NCI-H2171 (cell line): ENCODE measurements at places on chromosomes 11 and 22.

DNA sequence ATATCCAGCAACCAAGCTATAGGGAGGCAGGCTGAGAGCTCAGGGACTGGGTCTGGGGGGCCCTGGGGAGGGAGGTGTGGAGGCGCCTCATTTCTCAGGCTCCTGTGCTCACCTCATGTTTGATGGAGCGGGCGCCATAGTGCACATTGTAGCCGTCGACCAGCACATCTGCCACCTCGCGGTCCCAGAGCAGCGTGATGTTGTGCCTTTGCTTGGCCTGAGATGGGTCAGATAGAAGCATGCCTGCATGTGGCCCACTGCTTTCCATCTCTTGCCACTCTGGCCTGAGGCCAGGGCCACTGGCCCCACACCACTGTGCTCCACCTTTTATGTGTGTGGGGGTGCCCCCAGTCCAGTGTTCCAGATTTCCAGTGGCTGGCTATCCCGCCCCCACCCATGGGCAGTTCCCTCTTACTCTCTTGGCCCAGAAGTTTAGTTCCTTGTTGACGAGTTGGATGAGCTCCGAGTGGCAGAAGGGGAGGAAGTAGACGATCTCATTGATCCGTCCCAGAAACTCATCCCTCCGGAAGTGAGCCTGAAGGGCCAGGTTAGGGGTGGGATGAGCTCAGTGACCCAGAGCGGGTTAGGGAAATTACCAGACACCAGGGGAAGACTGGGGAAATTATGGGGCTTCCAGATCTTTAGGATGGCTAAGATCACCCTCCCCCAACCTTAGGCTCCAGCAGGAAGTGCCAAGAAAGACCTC lies 50.1 kb upstream of the PHOX2A start:
- no peak for DNase-seq

- DNase-seq, result peak; percentile 98
Observed at GRCh38 chr11:66408488-66409214, 12.2 kb upstream of the NPAS4 start.

GRCh38 chr11:113474362-113475159 lies 637 bp downstream of the DRD2 start:
- DNase-seq, result no peak

DNA sequence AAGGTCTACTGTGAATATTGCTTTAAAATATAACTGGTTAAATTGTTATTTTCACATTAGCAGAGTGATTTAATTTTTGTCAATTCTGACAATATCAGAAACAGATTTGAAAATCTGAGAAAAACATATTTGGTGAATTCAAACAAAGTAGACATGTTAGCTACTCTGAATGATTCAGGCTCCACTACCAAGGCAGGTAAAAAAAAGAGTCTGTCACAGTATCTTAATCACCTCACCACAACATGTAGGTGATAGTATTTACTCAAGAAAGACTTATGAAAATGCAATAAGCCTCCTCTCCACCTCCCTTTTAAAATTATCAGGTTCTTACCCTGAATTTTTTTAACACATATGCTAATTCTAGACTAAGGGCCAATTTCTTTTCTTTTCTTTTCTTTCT lies 42.6 kb downstream of the DDI1 start:
- no peak for DNase-seq

GRCh38 chr11:126583101-126583500 lies 227.6 kb downstream of the ST3GAL4 start:
- DNase-seq, result no peak

DNA sequence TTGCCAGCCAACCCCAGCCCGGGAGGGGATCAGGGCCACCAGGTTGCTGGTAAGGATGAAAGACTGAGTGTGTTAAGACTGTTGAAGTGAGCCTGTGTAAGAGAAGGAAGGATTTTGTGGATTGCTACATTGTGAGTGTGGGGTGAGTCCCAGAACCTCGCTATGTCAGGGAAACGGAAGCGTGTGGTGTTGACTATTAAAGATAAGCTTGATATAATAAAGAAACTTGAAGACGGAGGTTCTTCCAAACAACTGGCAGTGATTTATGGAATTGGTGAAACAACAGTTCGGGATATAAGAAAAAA lies 627 bp downstream of the JRKL start:
- no peak for DNase-seq

DNA sequence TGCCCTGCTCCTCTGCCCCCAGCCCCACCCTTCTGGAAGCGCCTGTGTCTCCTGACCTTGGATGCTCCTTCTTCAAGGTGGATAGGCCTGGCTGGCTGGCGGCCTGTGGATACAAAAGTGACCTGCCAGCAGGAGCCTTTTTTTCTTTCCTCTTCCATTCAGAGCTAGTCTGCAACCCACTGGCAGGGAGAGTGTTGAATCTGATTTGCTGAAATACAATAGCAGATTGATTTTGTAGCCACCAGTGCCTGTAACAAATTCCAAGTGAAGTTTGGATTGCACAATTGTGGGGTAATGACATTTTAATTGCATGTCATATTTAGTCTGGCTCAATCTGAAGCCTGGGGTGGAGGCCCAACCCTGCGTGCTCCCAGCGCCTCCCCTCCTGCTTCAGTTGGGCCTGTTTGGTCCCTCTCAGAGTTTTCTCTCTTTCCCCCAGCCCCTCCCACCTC lies 97.2 kb downstream of the GRIK4 start:
- DNase-seq, result no peak

GRCh38 chr11:534396-535209 lies 773 bp downstream of the HRAS start:
- no peak for DNase-seq

- no peak for DNase-seq
Observed at GRCh38 chr11:44528581-44528980, 36.9 kb upstream of the CD82 start.

DNA sequence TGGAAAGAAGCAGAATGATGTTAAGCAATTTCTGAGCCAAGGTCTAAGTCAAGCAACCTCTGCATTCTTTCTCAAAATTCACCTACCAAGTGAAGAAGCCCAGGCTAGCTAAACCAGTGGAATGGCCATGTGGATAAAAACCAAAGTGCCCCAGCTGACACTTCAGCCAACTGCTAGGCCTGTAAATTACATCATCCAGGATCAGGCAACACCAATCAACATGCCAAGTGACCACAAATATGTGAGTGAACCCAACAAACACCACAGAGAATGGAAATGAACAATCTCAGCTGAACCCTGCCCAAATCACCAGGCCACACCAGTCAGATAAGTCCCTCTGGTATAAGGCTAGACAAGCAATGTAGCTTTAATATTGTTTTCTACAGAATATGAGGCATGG lies 25.1 kb upstream of the FJX1 start:
- DNase-seq, result no peak

- no peak for DNase-seq
Observed at GRCh38 chr11:110787680-110788079, 75.4 kb upstream of the ARHGAP20 start.

DNA sequence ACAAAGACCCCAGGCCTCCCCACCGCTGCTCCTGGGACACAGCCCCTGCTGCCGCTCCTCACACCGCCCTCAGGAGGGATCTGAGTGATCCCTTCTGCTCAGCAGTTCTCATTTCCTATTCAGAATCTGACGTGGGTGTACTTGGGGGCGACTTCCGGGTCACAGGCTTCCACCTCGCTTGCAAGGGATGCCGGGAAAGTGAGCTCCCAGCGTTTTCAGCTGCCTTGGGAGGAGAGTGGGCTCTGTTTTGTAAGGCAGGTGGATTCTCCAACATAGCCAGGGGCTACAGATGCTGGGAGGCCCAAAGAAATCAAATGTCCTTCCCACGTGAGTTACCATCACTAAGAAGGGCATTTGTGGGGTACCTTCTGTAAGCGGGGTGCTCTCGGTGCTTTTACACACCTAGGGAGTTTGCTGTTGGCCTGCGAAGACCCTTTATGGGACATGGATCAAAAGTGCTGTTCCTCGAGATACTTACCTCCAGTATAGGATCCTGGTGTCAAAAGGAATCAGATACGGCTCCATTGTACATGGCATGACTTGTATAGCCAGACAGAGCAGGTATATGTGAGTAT lies 9.7 kb upstream of the LRRC10B start:
- no peak for DNase-seq

- DNase-seq, result peak; percentile 66
Observed at GRCh38 chr22:38455530-38456271, 702 bp upstream of the KCNJ4 start.

DNA sequence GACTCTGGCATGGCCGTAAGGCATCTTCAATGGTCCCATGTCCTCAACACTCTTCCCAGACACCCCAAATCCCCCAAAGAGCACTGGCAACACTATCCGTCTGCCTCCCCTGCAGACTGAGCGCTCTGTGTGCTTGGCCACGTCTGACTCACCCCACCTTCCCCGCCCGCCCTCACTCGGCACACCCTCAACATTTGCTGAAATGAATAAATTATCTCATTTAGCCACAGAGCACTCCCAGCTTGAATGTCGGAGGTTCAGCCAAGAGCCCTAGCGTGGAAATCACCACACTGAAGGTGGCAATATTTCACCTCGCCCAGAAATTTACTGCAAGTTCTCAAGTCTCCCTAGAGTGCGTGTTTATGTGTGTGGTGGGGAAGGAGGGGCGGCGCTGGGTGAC lies 46.6 kb upstream of the TCF20 start:
- no peak for DNase-seq

DNA sequence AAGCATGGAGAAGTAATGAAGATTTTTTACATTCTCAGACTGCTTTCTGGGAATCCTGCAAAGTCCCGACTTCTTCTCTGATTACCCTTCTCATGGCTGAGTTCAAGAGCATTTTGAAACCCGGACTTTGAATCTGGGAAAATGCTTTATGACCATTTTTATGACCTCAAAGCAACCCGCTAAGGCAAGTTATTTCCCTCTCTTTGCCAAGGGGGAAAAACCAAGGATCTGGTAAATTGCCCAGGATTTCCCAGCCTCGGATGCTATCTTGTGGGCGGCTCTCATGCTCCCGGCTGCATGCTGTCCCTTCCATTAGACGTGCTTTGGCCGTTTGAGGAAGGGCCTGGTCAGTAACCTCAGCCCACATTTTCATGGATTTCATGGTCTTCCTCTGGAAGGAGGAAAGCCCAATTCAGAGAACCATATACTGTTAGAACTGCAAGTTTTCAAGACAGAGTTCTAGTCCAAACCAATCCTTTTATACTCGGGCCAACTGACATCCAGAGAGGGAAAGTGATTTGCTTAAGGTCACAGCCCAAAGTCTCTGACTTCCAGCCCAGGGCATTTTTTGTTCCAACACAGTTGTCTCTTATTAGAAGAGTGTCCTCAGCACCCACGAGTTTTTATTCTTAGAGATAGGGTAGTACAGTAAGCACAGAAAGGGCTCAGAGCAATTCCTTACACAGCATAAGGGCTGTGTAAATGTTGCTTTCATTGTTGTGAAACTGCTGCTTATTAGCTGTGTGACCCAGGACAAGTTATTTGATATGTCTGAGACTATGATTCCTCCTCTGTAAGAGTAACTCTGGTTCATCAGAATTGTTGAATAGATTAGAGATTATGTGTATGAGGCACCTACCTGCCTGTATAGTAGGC lies 77.4 kb downstream of the NAV2 start:
- no peak for DNase-seq

- DNase-seq, result no peak
Observed at GRCh38 chr11:93902921-93903320, 52.5 kb upstream of the VSTM5 start.

DNA sequence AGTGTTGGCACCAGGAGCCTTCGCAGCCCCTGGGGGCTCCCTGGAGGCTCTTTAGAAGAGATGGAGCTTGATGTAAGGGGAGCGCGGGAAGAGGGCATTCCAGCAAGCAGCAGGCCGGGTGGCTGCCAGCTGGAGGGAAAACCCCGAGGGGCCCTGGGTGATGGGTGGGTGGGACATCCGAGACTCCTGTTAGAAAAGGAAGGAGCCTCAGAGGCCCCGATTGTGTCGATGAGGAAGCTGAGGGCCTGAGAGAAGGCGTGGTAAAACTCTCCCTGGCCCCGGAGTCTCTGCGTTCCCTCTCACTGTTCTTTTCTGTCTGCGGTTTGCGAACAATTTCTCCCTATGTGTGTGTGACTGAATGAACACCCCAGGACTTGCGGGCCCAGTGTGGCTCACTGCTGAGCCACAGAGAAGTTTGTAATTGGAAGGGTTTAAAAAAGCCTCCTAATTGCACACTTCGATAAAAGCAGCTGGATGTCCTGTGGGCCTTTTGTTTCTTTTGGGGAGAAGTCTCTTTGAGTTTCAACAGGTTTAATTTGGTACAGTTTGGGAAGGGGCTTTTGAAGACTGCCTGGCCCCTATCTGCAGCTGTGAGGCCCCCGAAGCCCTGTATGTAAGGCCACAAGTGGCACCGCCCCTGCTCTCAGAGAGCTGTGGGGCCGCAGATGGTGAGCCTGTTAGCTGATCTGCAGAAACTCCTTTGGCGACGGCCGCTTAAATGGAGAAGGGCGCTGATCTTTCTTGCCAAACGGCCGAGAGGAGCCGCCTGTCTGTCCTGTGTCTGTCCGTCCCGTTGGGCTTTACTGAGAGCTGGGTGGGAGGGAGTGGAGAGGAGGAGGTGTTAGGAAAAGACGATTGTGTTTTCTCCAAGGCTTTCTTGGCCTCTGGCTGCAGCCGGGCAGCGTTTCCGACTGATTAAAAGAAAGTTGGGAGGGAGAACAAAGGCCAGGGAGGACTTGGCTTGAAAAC lies 2.0 kb downstream of the FBLN1 start:
- peak; percentile 91 for DNase-seq

DNA sequence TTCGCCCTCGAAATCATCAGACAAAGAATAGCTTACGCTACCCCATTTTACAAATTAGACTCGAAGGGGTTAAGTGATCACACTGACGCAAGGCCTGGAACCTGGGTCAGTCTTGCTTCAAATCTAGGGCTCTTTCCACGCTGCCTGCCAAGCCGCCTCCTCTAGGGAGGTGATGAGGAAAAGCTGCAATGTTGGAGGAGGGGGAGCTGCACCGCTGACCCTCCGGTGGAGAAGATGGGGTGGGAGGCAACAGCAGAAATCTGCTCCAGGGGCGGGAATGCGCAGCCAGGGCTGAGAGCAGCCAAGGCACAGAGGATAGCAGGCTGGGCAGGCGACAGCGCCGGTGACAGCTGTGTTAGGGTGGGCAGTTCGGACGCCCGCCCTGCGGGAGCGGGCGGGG lies 595 bp downstream of the SYVN1 start:
- no peak for DNase-seq

GRCh38 chr22:23233084-23233531 lies 52.8 kb downstream of the BCR start:
- no peak for DNase-seq

- DNase-seq, result peak; percentile 83
Observed at GRCh38 chr11:61814958-61815789, 1.6 kb downstream of the FADS1 start.

GRCh38 chr11:59755701-59756557 lies 753 bp downstream of the STX3 start:
- peak; percentile 22 for DNase-seq

DNA sequence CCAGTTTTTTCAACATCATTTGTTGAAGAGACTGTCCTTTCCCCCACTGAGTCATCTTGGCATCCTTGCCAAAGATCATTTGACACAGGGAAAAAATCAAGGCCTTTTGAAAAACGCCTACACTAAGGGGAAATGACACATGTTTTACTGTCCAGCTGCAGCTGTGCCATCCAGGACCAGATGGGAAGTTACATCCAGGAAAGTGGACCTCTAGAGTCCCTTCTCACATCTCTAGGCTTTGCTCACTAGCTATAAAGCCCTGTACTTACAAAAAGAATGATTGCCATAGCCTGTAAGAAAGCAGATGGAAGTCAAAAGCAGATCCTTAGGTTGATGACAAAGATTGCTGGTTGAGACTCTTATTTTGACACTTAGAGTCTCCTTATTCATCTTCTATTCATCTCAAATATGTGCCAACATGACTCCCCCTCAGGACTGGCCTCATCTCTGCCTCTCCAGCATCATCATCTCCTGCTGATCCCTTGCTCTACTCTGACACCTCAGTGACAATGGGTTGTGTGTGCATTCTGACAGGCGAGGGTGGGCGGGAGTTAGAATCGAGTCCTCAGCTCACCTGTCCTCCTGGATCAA lies 22.8 kb downstream of the OSBP2 start:
- no peak for DNase-seq
